Spleen (tissue), 13 donors: ENCODE measurements at places on chromosomes 6 and 20.

GRCh38 chr6:27551607-27552006 lies 78.7 kb upstream of the ZNF184 start:
- peaks cover 47% of the 10 kb centered on the region for H3K27me3 ChIP-seq
- H3K36me3 ChIP-seq, result no peaks in the 10 kb centered on the region
- H3K27ac ChIP-seq, result no peak overlapping the region
- H3K4me3 ChIP-seq, result no peak overlapping the region

DNA sequence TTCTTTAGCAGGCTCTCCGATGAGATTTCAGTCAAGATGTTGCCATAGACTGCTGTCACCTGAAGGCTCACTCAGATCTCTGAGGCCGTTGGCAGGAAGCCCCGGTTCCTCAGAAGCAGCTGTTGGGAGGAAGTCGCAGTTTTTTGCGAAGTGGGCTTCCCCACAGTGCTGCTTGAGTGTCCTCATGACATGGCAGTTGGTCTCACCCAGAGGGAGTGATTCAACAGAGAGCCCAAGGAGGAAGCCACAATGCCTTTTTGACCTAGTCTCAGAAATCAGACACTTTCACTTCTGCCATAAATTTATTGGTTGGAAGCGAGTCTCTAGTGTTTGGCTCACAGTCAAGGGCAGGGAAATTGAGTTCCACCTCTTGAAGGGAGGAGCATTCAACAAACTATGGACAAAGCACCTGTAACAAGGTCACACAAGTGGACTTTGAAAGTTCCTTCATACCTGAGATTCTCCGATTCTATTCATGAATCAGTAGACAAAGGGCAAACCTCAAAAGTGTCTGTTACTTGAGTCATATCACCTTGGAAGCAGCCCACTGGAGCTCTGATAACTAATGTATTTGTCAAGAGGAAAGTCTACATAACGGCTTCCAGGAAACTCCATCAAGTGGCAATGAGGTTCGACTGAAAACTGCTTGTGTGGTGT lies 208.3 kb downstream of the TASP1 start:
- peaks cover 60% of the 10 kb centered on the region for H3K36me3 ChIP-seq
- H3K27me3 ChIP-seq, result no peaks in the 10 kb centered on the region
- H3K4me3 ChIP-seq, result no peak overlapping the region
- H3K27ac ChIP-seq, result no peak overlapping the region
- no peaks in the 10 kb centered on the region for H3K4me1 ChIP-seq

DNA sequence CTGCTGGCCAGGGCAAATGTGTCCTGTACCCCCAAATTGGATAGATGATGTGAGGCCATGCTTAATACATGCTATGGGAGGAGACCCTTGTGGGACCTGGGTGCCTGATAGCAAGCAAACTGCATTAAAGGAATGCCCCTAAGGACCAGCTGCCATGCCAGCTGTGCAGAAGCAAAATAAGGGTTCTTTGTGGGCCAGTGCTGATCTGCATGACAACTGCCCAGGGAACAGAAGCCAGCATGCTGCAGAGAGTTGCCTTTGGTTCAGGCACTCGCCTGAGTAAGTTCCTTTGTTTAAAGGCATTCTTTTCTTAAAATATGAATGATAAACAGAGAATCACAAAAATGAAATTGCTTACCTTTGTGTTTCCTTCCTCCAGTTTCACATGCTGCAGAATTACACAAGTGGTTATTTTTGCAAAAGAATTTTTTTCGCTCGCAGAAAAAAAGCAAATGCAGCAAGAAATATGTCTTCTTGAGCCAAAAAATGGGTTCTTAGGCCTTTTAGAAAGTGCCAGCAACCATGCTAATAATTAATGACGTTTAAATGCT lies 6.9 kb upstream of the SYNDIG1 start:
- no peaks in the 10 kb centered on the region for H3K36me3 ChIP-seq
- H3K4me1 ChIP-seq, result no peaks in the 10 kb centered on the region
- H3K4me3 ChIP-seq, result no peak overlapping the region
- DNase-seq, result no peak
- H3K27me3 ChIP-seq, result no peaks in the 10 kb centered on the region
- no peak overlapping the region for H3K27ac ChIP-seq

DNA sequence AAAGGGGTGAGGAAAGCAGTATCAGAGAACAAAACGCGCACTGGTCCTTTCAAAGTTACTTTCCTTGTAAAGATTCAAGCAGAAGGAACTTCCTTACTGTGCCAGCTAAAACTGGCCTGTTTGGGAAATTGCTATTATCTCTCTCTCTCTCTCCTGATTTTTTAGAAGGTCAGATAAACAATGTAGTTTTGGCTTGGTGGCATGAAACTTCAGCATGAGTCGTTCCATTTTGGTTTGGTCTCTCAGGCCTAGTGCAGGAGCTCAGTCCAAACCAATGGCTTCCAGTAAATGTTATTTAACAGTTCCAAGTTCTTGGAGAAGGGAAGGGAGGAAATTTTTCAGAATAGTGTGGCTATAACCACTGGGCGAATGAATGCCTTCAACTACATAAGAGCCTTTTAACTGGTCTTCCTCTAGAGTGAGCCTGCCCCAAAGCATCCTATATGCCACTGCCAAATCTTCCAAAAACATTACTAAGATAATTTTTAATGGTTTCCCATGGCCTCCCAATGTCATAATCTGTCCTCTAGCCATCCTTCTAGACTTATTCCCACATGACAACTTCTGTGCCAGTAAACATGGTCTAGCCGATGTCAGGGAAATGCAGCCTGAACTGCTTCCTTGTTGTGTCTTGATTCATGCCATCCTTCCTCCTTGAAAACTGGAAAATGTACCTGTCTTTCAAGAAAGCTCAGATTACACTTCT lies 9.1 kb upstream of the SNX9 start:
- H3K4me3 ChIP-seq, result no peak overlapping the region
- H3K27me3 ChIP-seq, result no peaks in the 10 kb centered on the region
- H3K27ac ChIP-seq, result peak overlapping the region; percentile 70

DNA sequence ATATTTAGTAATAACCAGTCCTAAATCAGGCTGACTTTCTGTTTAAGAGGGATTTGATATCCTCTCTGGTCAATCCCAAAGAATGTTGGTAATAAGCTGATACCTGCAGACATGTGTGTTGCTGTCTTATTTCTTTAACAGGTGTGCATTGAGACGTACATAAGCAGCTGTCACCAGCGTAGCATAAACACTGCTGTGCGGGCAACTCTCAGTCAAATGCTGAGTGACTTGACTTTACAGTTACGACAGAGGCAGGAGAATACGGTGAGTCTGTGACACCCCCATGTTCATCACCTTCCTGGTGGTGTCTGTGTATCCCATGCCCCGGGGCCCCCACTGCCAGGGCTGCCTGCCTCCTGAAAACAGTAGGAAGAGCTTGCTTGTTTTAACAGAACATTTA lies 20.1 kb upstream of the PBOV1 start:
- no peaks in the 10 kb centered on the region for H3K27me3 ChIP-seq
- no peak overlapping the region for H3K27ac ChIP-seq
- no peak overlapping the region for H3K4me3 ChIP-seq
- no peak for DNase-seq
- H3K36me3 ChIP-seq, result no peaks in the 10 kb centered on the region

GRCh38 chr6:152110886-152111820 lies 303.7 kb downstream of the ESR1 start:
- DNase-seq, result no peak
- H3K36me3 ChIP-seq, result no peaks in the 10 kb centered on the region
- no peaks in the 10 kb centered on the region for H3K4me1 ChIP-seq
- no peaks in the 10 kb centered on the region for H3K27me3 ChIP-seq
- H3K27ac ChIP-seq, result no peak overlapping the region

DNA sequence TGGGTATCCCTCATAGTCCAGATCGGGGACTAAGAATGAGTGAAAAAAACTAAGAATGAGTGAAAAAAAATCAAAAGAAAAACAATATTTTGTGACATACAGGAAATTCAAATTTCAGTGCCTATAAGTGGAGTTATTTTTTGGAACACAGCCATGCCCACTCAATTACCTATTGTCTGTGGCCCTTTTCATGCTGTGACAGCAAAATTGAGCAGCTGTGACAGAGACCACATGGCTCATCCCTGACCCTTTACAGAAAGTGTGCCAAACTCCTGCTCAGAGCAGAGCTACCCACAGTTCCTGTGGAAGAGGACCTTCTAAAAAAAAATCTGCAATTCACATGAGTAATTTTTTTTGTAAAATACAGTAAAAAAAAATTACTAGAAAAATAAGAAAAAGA lies 1.4 kb downstream of the NCR2 start:
- H3K27me3 ChIP-seq, result no peaks in the 10 kb centered on the region
- H3K36me3 ChIP-seq, result no peaks in the 10 kb centered on the region
- DNase-seq, result no peak

DNA sequence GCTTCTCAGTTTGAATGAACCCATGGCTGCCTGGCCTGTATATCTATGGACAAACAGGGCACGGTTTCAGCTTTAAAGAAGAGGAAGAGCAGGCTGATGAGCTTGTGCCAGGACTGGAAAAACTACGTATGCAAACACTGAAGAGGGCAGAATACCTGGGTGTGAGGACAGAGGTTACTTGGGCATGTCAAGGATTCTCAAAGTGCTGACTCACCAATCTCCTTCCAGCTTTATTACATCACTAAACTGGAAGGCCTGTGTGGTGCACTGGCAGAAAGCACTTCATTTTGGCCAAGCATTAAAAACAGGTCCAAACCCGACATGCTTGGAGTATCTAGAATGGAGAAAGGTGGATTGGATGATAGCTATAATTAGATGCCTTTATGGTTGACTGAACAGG lies 95.2 kb downstream of the GMPR start:
- no peak overlapping the region for H3K4me3 ChIP-seq
- no peaks in the 10 kb centered on the region for H3K27me3 ChIP-seq
- no peak for DNase-seq
- H3K27ac ChIP-seq, result no peak overlapping the region
- no peaks in the 10 kb centered on the region for H3K36me3 ChIP-seq

- DNase-seq, result no peak
- H3K4me3 ChIP-seq, result no peak overlapping the region
- no peaks in the 10 kb centered on the region for H3K36me3 ChIP-seq
- no peaks in the 10 kb centered on the region for H3K27me3 ChIP-seq
- H3K4me1 ChIP-seq, result no peaks in the 10 kb centered on the region
These were observed 56.7 kb upstream of the ZFAND3 start for GRCh38 chr6:37762806-37763205.

DNA sequence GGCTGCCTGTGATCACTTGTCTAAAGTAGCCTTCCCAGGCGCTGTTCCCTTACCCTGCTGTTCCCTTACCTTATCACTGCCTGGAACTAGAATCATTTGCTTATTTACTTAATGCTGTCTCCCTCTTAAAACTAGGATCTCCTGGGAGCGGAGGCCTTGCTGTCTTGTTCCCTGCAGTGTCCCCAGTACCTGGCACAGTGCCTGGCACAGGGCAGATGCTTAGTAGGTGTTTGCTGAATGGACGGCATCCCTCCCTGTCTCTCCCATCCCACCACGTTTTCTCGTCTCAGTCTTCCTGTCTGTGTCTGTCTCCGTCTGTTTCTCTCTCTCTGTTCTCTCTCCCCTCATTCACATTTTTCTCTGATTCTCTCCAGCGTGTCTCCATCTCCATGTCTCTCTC lies 99.9 kb upstream of the MYL9 start:
- H3K4me3 ChIP-seq, result no peak overlapping the region
- no peaks in the 10 kb centered on the region for H3K27me3 ChIP-seq
- H3K36me3 ChIP-seq, result no peaks in the 10 kb centered on the region

- no peak overlapping the region for H3K4me3 ChIP-seq
- H3K27me3 ChIP-seq, result no peaks in the 10 kb centered on the region
- H3K4me1 ChIP-seq, result no peaks in the 10 kb centered on the region
- no peak for DNase-seq
These were observed 29.1 kb upstream of the C20orf203 start for GRCh38 chr20:32702706-32703425.

DNA sequence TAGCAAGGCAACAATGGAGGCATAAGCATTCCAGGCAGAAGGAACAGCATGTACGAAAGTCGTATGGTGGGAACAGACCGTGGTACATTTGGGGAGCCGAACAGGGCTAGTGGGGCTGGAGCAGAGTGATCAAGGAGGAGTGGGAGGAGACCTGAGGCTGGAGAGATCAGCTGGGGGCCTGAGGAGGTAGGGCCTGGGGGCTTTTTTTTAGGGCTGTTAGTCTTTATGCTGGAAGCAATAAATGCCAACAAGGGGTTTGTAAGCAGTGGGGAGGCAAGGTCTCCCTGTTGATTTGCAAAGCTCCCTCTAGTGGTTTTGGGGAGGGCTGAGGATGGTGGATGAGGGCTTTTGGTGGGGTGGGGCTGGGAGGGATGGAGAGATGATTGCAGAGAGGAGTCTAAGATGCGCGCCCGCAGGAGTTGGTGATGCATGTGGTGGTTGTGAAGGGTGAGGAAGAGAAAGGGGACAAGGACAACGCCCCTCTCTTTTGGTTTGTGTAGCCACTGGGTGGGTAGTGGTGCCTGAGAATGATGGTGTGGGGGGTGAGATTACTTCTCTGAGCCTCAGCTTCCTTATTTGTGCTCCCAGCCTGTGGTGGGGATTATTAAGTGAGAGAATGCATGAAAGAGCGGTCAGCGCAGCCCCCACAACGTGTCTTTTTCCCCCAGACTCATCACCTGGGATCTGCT lies 74.1 kb upstream of the TOX2 start:
- H3K36me3 ChIP-seq, result no peaks in the 10 kb centered on the region
- no peak overlapping the region for H3K4me3 ChIP-seq
- H3K27me3 ChIP-seq, result no peaks in the 10 kb centered on the region
- H3K4me1 ChIP-seq, result no peaks in the 10 kb centered on the region

GRCh38 chr6:39381550-39382140 lies 59.1 kb upstream of the KCNK16 start:
- no peaks in the 10 kb centered on the region for H3K4me1 ChIP-seq
- no peaks in the 10 kb centered on the region for H3K36me3 ChIP-seq
- peaks cover 4% of the 10 kb centered on the region for H3K27me3 ChIP-seq

- H3K27me3 ChIP-seq, result no peaks in the 10 kb centered on the region
- no peaks in the 10 kb centered on the region for H3K36me3 ChIP-seq
- H3K27ac ChIP-seq, result no peak overlapping the region
- DNase-seq, result no peak
- no peak overlapping the region for H3K4me3 ChIP-seq
These were observed 480.7 kb downstream of the CD83 start for GRCh38 chr6:14598017-14598864.

DNA sequence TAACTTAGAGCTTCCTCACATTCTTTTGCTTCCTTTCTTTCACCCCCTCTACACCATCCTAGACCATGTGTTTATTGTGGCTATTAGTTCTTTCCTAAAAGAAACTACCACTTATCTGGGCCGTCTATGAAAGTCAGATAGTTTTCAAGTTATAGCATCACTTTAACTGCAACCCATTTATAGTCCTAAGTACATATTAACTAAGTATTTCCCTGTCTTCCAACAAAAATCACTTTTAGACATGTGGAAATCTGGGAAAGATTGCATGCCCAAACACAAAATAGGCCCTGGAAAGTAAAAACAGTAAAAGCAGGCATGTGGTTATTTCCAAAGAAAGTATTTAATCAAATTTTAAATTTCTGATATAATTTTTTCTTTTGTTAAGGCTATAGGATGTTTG lies 5.5 kb downstream of the MYLIP start:
- no peaks in the 10 kb centered on the region for H3K27me3 ChIP-seq
- no peak overlapping the region for H3K4me3 ChIP-seq
- no peak for DNase-seq
- H3K27ac ChIP-seq, result no peak overlapping the region
- H3K36me3 ChIP-seq, result peaks cover 48% of the 10 kb centered on the region
- peaks cover 60% of the 10 kb centered on the region for H3K4me1 ChIP-seq

- H3K36me3 ChIP-seq, result no peaks in the 10 kb centered on the region
- H3K4me3 ChIP-seq, result no peak overlapping the region
- DNase-seq, result no peak
- no peaks in the 10 kb centered on the region for H3K4me1 ChIP-seq
These were observed 240.9 kb upstream of the RNF217 start for GRCh38 chr6:124721331-124721730.

GRCh38 chr20:3553663-3554062 lies 82.8 kb downstream of the ATRN start:
- no peaks in the 10 kb centered on the region for H3K4me1 ChIP-seq
- no peak for DNase-seq
- H3K36me3 ChIP-seq, result peaks cover 42% of the 10 kb centered on the region
- H3K27ac ChIP-seq, result no peak overlapping the region
- H3K4me3 ChIP-seq, result no peak overlapping the region
- H3K27me3 ChIP-seq, result no peaks in the 10 kb centered on the region
